Aorta (tissue), 5 donors: ENCODE measurements at places on chromosomes 5 and 9. TPM values are rescaled to one million over a fixed set of nuclear protein-coding genes. Genes with fewer than 3 reads are reported as not detected.

Gene CER1
- polyA plus RNA-seq: not detected

DNA sequence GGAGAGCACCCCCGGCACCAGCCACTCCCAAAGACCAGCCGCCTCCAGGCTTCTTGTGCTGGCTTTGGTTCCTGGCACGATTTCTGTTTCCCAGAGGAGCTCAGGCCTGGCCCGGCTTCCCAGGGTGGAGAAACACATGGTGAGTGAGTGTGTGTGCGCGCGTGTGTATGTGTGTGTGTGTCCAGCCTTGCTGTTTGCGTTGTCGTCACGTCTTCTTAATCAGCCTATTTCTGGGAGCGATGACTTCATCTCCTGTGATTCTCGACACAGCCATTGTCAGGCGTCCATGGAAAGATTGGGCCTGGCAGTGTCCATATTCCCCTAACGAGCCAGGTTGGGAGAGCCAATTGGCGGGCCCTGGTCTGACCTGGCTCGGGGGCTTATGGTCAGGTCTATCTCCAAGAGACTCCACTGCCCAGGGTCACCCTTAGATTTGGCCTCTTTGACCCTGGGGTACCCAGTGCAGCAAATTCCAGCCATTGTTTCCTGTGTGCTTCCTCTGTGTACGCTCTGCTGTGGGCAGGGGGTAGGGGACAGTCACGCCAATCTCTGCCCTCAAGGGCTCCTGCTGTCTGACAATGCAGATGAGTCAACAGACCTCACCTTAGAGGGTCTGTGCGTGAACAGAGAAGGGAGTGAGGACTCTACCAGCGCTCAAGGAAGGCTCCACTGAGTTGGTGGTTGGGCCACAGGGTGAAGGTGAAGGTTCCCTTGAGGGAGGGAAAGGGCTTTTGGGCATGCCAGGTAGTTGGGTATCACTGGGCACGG is 73.8 kb downstream of the DAB2IP start:
- peak; percentile 96 for DNase-seq

Gene WDR38
- 0.75 TPM for polyA plus RNA-seq

- DNase-seq: no peak
These were observed 15.9 kb downstream of the FBXW5 start for GRCh38 chr9:136928591-136928990.

- no peak for DNase-seq
These were observed 60.1 kb downstream of the FAM174A start for GRCh38 chr5:100595152-100595811.

DNA sequence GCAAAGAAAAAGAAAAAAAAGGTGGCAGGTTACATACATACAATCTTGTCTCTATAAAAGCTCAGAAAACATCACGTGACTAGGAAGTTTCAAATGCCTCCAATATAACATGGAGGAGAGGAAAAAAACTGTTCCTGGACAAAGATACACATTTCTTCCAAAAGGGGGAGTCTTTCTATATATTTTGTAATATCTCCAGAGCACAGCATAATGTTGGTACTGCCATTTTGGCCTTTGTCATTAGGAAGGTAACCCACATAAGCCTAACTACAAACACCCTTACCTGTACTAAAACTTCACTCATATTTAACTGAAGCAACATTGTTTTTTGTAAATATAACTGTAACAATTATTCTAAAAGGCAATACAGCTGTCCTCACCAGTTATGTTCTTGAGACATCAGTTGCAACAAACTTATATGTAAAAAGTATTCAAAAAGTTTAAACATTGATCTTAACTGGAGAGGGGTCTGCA is 1.2 kb upstream of the BTF3 start:
- DNase-seq: no peak

Gene CRB2
- not detected for polyA plus RNA-seq

GRCh38 chr5:16049761-16050160 is 129.8 kb downstream of the MARCHF11 start:
- DNase-seq: no peak

DNA sequence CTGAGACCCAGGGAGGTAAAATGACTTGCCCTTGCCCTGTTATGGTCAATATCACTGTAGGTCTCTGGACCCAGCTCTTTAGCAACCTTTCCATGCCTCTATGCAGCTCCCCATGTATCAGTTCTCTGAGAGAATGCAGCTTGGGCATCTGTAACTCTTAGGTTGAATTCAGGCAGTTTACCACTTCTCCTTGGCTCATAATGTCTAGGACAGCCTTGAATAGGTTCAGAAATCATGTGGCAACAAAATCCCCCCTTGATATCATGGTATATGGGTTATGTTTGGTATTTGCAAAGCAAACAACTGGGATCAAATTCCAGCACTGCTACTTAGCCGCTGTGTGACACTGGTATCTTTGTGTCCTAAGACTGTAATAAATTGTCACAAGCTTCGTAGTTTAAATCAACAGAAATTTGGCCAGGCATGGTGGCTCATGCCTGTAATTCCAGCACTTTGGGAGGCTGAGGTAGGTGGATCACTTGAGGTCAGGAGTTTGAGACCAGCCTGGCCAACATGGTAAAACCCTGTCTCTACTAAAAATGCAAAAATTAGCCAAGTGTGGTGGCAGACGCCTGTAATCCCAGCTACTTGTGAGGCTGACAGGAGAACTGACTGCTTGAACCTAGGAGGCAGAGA is 10.7 kb upstream of the SUB1 start:
- no peak for DNase-seq

DNA sequence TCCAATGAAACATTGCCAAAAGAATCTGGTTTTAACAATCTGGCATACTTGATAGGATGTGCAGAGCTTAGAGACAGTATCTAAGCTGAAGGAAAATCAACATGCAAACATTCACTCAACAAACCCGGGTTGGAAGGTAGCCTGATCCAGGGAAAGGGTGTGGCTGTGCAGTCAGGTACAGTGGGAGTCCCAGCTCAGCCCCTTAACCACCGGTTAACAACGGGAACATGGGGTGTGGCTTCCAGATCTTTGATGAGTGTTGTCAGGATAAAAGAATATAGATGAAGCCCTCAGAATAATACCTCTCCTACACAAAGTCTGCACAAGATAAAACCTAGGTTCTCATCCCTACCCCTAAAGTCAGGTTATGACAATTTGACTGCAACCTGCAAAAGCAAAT is 127.3 kb downstream of the CDK5RAP2 start:
- DNase-seq: no peak

DNA sequence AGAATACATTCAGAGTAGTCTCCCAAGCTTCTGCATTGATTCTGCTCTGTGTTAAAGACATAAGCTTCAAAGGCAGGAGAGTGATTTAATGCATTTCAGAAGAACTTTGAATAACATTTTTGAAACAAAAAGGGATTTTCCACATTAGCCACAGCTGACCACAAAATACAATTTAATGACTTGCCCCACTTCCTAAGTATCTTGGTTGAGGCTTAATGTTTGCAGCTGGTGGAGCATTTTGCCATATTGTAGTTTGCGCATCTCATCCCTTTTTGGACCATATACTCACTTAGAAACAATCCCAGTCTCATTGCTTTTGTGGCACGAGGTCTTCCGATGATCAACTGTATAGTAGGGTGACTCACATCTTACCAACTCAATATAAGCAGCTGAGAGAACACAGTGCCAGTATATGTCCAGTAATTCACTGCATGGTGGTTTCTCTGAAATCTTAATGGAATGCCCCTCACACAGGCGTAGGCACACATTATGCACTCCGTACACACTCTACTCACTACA is 455.8 kb upstream of the PTGER4 start:
- DNase-seq: no peak

Gene PCA3
- not detected for polyA plus RNA-seq

Gene PRUNE2
- 38.1 TPM for polyA plus RNA-seq

Gene PLEKHG4B
- polyA plus RNA-seq: 0.05 TPM

DNA sequence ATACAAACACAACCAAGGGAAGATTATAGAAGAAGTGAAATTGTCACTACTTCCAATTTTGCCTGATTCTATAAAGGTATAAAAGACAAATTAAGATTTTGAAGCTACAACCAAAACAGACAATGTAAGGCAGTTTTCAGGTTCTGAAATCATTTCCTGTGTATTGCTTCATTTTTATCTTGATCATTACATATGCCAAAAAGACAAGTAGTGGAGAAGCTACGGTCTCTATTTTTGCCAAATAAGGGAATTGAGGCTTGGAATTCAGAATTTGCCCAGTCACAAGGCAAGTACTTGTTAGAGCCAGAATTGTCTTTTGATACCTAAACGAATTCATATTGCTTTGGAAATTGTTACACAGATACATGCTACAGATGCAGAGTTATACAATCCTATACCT is 20.6 kb downstream of the EDIL3 start:
- DNase-seq: no peak

Gene OTP
- not detected for polyA plus RNA-seq

- no peak for DNase-seq
These were observed 38.8 kb downstream of the NFX1 start for GRCh38 chr9:33329117-33329563.

GRCh38 chr5:61519728-61520277 is 187.7 kb downstream of the ZSWIM6 start:
- DNase-seq: no peak

DNA sequence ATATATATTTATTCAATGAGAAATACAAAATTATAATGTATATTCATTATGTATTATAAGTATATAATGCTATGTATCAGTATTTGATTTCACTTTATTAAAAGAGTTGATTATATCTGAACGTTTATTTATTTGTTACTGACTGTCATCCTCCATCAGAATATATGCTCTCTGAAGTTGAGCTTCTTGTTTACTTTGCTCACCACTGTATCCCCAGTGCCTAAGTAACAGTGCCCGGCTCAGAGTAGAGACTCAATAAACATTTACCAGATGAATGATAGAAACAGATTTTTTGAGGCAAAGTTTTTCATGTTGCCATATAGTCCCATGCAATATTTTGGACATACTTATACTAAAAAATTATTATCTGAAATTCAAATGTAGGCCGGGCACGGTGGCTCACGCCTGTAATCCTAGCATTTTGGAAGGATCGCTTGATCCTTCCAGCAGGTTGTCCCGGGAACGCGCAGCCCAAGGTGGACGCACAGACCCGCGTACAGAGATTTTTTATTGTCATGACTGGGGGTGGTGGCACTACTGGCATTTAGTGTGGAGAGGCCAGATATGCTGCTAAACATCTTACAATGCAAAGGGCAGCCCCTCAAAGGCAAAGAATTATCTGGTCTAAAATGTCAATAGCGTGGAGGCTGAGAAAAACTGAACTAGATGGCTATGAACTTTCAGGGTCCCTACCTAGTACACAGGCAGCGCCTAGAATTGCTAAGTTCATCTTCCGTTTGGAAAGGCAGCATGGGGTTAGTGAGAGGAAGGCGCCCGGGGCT is 761 bp upstream of the DNAJC25 start:
- no peak for DNase-seq

Gene EIF4E1B
- polyA plus RNA-seq: not detected

- DNase-seq: no peak
These were observed 62.3 kb downstream of the ST8SIA4 start for GRCh38 chr5:100840789-100841188.

GRCh38 chr9:92525306-92525705 is 10.5 kb downstream of the ECM2 start:
- DNase-seq: no peak

DNA sequence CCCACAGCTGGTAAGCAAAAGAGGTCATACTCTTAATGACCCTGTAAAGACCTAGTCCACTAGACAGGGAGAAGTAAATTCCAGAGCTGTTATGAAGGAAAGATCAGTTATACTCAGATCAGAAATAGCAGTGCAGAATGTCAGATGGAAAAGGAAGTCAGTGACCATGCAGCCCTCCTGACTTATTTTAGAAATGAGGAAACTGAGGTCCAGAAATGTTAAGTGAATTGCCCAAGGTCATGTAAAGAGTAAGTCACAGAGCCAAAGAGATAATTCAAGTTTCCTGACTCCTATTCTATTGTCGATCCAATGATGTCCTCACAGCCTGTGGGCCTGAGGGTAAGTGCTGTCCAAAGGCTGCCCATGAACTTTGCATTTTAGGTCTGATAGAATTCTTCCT is 214.9 kb upstream of the IL12B start:
- DNase-seq: no peak

Gene GMCL2
- not detected for polyA plus RNA-seq

Gene SPATA31E1
- polyA plus RNA-seq: not detected

GRCh38 chr5:154761046-154761736 is 6.0 kb downstream of the LARP1 start:
- DNase-seq: no peak

GRCh38 chr9:93192721-93193387 is 8.9 kb downstream of the WNK2 start:
- no peak for DNase-seq

GRCh38 chr5:87150630-87151029 is 117.1 kb upstream of the RASA1 start:
- no peak for DNase-seq

Gene UBE2QL1
- polyA plus RNA-seq: 0.75 TPM

GRCh38 chr9:134328841-134329575 is 2.8 kb downstream of the RXRA start:
- DNase-seq: peak; percentile 78

- no peak for DNase-seq
These were observed 68.3 kb upstream of the FCN2 start for GRCh38 chr9:134812343-134812673.

GRCh38 chr5:76736679-76737556 is 21.0 kb downstream of the F2R start:
- DNase-seq: no peak

Gene LRRTM2
- not detected for polyA plus RNA-seq

DNA sequence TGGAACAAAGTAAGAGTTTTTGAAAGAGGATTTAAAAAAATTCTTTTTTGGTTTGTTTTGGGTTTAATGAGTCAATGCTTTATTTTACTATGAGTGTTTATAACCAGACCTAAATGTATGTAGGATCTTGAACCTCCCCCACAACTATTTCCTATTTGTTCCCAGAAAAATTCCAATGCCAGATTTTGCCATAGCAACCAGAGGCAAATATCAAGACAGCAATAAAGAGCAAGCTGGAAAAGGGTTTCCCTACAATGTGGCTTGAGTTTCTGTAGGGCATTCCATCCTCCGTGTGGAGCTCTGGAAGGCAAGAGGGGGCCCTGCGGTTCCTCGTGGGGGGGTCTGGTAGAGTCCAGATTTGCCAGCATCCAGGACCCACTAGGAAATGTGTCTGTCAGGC is 27.8 kb upstream of the GDNF start:
- no peak for DNase-seq

Gene SLC23A1
- not detected for polyA plus RNA-seq

Gene C9orf153
- polyA plus RNA-seq: not detected

Gene IQGAP2
- 40.2 TPM for polyA plus RNA-seq

- DNase-seq: no peak
These were observed 136.9 kb upstream of the RFX3 start for GRCh38 chr9:3662671-3663070.

GRCh38 chr5:62421414-62421813 is 8.9 kb downstream of the IPO11 start:
- DNase-seq: no peak

DNA sequence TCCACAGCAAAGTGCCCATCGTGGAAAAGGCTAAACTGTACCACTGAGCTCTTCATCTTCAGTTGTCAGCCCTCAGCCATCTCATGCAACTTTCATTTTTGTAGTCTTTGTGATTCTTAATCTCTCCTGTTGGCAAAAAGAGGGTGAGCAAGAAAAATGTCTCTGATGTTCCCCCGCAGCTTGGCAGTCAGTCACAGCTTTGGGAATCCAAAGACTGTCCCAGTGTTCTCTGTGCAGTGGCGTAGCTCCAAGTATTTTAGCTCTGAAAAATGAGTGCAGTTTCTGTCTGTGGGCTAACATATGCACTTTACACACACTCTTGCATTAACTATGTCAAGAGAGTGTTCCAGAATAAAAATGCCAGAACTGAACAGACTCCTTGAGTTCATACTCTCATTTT is 372.2 kb downstream of the TMEM232 start:
- DNase-seq: no peak

Gene AK8
- polyA plus RNA-seq: 0.38 TPM
